T-helper 22 cell (primary cell): ENCODE measurements at places on chromosomes 2 and 18.

- DNase-seq = no peak
These were observed 65.5 kb downstream of the GREB1L start for GRCh38 chr18:21307578-21307977.

DNA sequence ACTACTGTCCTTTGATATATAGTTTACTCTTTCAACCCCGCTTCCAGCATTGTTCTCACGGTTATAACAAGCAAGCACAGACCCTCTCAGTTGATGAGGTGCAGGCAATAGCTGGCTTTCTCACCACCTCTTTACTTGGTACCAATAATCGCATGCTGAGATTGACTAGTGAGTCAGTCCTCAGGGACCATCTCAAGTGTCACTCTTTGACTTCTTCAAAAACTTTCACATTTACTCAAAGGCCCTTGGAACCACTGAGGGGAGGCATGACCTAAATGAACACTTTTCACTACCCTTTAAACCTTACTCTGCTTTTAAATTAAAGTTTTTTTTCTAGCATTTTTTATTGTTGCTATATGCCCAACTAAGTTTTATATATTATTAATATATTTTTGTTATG lies 101.8 kb downstream of the DAW1 start:
- no peak for DNase-seq

GRCh38 chr2:694174-694573 lies 17.0 kb upstream of the TMEM18 start:
- no peak for DNase-seq

DNA sequence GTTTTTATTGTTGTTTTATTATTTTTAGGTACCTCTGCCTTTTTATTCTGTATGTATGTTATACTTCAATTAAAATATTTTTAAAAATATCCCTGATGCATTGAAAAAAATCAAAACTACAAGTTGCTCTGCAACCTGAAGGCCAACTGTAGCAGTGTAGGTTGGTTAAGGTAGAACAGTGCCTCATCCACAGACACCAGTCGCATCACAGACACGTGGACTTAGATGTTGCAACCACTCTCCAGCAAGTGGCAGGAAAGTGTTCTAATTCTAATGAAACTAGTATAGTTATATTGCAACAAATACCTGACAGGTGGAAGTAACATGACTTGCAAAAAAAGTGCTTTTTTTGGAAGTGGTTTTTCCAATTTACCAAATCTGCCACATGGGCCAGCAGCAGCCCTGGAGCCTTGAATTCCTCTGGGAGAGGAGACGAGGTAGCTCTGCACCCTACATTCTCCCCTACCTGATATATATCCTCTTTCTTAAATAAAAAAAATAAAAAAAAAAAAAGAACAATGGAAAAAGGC lies 28.4 kb upstream of the SLC3A1 start:
- no peak for DNase-seq

GRCh38 chr2:28649481-28650265 lies 102.0 kb upstream of the PPP1CB start:
- no peak for DNase-seq

DNA sequence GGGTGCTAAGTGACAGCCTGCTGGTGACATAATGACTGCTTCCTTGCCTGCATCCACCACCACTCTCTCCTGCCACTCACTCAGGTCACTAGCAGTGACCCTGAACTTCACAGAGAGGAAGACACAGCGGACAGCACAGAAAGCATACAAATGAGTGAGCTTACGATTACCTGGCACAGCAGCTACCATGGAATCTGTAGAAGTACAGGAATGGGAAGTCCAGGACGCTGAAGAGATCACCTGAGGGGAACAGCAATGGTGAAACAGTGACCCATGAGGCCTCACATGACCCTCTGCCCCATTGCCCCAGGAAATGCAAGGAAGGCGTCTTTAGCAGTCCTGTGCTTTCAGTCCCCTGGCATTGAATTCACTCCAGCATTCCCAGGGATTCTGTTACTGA lies 96.7 kb upstream of the RIOK3 start:
- no peak for DNase-seq

- no peak for DNase-seq
These were observed 780 bp downstream of the HTRA2 start for GRCh38 chr2:74530239-74531187.

GRCh38 chr2:134943540-134943939 lies 24.9 kb downstream of the CCNT2 start:
- DNase-seq = no peak

- no peak for DNase-seq
These were observed 28.9 kb upstream of the GTF2A1L start for GRCh38 chr2:48588745-48589144.

- no peak for DNase-seq
These were observed 185.4 kb upstream of the FAM98A start for GRCh38 chr2:33784488-33784887.
